Activated CD4-positive, alpha-beta T cell treated with anti-CD3 and anti-CD28 coated beads, Interleukin-2, Interleukin-4, amounts not matched to agents 100 ng/mL and 50 ng/mL, durations not matched to agents 16 hours and 8 hours (primary cell): ENCODE measurements at places on chromosomes 3 and 15.

GRCh38 chr3:35646081-35646480, 6.8 kb downstream of the ARPP21 start:
- DNase-seq, result no peak

DNA sequence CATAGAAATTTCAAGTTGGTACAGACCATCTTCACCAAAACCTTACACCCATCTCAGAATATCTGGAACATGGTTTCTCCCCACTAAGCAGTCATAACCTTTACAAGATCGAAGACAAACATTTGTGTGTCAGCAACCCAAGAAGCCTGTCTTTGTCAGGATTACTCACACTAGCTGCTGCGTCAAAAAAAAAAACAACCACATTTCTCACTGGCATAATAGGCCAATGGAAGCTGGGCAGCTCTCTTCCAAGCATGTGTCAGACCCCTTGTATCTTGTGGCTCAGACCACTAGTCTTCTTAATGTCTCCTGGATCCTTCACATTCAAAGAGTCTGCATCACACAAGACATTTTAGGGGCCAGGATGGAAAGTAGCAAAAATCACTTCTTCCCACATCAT, 266.9 kb upstream of the IGF1R start:
- DNase-seq, result no peak

DNA sequence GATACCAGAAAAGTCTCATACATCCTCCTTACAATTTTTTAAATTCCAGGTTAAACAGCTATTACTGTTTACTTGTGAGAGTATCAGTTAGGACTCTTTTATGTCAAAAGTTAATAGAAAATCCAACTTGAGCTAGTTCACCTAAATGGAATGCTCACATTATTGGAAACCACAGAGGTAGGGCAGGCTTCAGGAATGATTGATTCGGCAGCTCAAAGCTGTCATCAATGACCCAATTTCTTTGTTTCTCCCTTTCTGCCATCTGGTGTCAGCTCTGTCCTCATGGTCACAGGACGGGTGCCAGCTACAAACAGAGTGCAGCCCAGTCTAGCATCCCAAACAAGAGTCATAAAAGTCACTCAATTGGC, 32.2 kb downstream of the CFAP20DC start:
- no peak for DNase-seq

GRCh38 chr3:134768116-134768515, 26.9 kb upstream of the EPHB1 start:
- DNase-seq, result no peak

DNA sequence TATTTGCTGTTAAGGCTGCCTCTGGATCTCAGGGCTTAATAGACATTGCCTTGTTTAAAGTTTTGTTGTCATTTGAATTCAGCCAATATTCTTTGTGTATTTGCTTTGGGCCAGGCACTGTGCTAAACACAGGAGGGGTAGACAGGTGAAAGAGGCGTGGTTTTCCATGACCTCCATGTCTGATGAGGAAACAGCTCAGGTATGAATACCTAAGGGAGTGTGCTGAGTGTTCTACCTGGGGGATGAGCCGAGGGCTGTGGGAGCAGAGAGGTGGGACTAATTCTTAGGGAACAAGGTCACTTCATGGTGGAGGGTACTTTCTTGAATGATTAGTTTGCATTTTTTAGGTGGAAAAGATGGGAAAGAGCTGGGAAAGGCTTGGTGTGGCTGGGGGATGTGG, 108.2 kb downstream of the THSD4 start:
- no peak for DNase-seq

GRCh38 chr3:46208167-46208704, at the start of gene CCR1:
Gene CCR1 (minus strand): TSS chr3:46208313. CDS start chr3:46204313, 4,000 bp downstream.
- peak; percentile 64 for DNase-seq
